ENCODE measurements at places on chromosomes 5 and 9.

DNA sequence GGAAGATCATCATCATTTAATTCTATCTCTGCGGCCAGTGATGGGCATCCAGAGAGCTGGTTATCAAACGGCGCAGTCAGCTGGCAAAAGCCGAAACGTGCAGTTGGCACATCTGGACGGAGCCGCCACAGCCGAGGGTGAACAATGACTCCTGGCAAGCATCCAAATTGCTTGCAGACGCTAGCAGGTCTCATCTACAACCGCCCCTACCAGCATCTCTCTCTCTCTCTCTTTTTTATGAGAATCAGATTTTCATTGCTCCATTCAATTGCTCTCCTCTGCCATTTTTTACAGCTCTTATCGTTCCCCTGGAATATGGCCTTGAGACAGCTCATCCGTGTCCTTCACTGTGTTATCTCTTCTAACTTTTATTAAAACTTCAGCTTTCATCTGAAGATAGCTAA, 165.2 kb downstream of the MAPKAP1 start:
- peak; percentile 83 for DNase-seq

- DNase-seq = no peak
Measured at GRCh38 chr9:14243514-14244042, 70.4 kb downstream of the NFIB start.

- no peak for DNase-seq
Measured at GRCh38 chr9:76758476-76758875, 5.8 kb upstream of the PCA3 start.

DNA sequence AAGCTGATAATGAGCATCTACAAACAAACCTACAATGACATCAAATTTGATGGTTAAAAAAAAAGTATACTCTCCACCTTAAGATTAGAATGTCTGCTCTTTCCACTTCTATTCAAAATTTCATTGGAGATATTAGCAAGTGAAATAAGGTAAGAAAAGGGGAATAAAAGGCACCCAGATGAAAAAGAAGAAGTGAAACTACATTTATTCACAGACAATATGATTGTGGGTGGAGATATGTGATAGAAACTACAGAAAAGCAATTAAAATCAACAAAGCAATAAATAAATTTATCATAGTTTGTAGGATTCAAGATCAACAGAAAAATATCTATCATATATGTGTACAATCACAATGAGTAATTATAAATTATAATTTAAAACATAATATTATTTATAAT, 395.1 kb upstream of the CCNH start:
- DNase-seq = no peak

GRCh38 chr5:92544036-92544435, 1037.0 kb downstream of the NR2F1-AS1 start:
- DNase-seq = no peak
